ENCODE measurements at places on chromosomes 7 and 10.

- no peak for DNase-seq
Measured at GRCh38 chr7:120055300-120055699, 217.7 kb upstream of the KCND2 start.

- no peak for DNase-seq
Measured at GRCh38 chr7:39413636-39414223, 152.5 kb upstream of the YAE1 start.

DNA sequence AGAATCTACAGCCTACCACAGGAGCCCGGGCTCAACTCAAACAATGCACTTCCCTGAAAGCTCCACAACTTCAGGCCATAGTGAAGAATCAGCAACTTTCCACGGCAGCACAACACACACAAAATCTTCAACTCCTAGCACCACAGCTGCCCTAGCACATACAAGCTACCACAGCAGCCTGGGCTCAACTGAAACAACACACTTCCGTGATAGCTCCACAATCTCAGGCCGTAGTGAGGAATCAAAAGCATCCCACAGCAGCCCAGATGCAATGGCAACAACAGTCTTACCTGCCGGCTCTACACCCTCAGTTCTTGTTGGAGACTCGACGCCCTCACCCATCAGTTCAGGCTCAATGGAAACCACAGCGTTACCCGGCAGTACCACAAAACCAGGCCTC lies 22.3 kb downstream of the MUC12 start:
- DNase-seq: no peak

DNA sequence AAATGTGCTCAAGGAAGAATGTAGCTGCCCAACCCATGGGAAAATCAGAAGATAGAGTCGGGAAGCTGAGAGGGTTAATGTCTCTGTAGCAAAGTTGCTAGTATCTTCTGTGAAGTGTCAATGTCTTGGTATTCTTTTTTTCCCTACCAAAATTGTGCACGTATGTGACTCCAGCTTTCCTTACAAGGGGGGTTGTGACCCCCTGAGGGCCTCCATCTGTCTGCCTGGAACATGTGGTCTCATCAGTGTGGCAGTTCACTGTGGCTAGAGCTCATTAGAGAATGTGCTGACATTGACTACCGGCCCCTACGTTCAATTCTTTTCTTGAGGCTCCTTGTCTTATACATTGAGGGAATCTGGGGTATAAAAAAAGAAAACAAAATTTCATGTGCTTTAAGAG lies 725.2 kb upstream of the CELF2 start:
- DNase-seq: no peak

GRCh38 chr10:47333532-47333931 lies 11.3 kb downstream of the GDF2 start:
- no peak for DNase-seq

DNA sequence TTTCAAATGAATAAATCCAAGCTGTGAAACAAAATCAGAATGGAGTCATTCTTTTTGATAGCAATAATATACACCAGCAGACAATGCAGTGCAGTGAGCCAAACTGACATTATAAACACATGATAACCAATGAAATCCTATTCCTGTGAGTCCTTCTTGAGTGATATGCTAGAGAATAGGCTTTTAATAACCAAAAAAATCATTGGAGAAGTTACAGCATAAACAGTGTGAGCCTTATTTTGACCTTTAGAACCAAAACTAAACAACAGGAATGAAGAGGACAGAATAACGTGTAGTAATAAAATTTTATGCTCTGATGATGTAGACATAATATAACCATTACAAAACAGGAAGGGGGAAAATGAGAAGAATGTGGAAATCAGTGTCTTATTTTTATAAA lies 8.7 kb downstream of the HUS1 start:
- DNase-seq: no peak

DNA sequence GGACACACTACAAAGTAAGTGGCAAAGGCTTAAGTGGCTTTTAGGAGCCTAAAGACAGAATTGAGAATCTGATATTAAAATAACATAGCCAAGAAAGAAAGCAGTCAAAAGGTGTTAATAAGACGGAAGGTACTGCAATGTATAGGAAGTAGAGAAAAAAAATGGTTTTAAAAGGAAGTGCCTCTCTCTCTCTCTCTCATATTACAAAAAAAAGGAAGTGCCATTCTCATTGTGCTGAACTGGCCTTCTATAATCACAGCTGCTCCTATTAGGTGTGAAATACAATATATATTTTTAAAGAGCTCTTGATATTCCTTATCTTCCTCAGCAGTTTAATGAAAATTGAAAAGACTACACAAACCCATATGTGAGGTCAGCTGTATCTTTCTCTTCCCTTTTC lies 199.4 kb upstream of the NPVF start:
- no peak for DNase-seq

- no peak for DNase-seq
Measured at GRCh38 chr7:46930366-46930765, 651.5 kb downstream of the TNS3 start.

DNA sequence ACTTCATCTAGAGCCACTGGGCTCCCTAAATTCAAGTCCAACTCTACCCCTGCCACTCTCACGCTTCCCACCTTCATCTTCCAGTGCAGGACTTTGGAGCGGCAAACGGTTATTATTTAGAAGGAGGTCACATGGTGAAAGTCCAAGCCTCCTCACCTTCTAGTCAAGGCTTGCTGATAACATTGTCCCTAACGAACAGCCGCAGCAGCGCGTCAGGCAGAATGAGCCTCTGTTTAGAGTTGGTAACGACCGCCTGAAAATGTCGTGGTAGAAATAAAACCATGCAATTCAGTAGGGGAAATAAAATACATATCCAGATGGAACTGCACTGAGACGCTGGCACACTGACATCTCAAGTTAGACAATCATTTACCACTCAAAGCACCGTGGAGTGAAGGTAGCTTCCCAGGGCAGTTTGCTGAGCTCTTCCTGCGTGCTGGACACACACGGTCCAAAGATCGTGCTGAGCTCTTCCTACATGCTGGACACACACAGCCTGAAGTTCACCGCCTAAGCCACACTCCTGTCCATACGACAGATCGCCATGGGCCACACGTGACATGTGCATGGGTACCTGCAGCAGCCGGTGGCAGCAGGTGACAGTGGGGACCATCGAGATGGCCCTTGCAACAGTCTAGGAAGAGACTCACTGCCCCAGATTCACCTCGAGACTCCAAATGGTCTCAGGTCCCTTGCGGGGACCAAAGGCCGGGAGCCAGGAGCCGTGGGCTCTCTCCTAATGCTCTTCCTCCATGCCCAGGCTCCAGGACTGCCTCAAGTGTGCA lies 323.5 kb downstream of the PTPRN2 start:
- no peak for DNase-seq

- no peak for DNase-seq
Measured at GRCh38 chr10:77717336-77717735, 79.7 kb upstream of the KCNMA1 start.

GRCh38 chr7:39746103-39746819 lies 122.9 kb downstream of the RALA start:
- DNase-seq: peak; percentile 63

DNA sequence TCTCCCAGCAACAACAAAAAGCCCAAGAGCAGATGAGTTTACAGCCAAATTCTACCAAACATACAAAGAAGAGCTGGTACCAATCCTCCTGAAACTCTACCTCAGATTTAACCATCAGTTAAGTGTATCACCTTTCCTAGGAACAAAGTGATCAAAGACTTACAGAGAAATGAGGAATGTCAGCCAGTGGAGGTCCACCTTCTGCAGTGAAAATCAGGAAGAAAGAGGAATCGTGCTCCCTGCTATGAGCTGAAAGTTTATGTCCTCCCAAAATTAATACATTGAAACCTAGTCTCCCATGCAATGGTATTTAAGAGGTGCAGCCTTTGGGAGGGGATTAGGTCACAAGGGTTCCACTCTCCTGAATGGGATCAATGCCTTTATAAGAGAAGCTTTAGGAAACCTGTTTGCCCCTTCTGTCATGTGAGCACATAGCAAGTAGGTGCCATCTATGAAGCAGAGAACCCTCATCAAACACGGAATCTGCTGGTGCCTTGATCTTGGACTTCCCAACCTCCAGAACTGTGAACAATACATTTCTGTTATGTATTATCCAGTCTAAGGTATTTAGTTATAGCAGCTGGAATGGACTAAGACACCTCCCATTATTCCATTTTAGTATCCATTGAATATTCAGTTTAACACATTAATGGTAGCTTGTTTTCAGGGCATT lies 139.0 kb upstream of the FZD8 start:
- no peak for DNase-seq

DNA sequence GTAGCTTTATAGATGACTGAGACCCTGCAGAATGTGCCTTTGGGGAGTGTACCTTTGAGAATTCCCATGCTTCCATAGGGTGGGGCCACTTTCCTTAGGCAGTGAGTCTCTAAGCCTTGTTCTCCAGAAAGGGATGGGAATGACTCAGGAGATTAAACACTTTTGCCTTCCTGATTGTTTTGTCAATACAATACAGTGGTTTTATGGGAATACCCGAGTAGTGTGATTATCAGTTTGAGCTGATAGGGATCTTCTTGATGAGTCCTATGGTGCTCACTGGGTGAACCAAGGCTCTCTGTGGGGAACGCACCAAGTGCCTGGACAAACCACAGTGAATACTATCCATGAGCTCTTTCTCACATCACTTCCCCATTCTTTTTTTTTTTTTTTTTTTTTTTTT lies 6.3 kb downstream of the MYOF start:
- DNase-seq: no peak

DNA sequence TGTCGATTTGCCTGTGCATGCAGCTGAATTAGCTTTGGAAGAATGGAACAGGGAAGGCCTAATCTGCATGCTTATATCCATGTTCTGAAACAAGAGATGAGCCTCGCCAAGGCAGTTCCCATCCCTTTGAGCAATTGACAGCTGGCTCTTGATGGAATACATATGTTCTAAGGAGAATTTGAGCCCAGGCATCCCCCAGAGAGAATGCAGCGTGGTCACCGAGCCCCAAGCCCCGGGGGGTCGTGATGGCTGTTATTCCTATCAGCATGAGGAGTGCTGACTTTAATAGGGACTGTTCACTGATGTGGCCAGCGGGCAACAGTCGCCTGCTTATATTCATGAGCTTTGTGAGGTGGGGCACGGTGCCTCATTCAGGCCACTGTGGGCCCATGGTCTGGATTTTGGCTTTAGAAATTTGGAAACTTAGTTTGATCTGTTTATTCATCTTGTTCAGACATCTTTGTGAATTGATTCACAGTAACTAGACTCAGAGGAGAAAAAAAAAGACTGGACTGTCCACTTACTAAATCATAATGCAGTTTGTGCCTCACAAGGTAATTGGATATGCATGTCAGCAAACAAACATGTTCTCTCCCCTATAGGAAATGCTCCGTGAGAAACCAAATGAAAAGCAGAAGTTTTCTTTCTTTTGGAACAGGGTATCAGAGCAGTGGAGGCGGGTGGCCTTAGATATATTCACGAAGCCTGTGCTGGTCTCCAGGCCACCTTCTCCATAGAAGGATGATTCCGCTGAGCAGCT lies 204.9 kb downstream of the CCDC3 start:
- DNase-seq: no peak

DNA sequence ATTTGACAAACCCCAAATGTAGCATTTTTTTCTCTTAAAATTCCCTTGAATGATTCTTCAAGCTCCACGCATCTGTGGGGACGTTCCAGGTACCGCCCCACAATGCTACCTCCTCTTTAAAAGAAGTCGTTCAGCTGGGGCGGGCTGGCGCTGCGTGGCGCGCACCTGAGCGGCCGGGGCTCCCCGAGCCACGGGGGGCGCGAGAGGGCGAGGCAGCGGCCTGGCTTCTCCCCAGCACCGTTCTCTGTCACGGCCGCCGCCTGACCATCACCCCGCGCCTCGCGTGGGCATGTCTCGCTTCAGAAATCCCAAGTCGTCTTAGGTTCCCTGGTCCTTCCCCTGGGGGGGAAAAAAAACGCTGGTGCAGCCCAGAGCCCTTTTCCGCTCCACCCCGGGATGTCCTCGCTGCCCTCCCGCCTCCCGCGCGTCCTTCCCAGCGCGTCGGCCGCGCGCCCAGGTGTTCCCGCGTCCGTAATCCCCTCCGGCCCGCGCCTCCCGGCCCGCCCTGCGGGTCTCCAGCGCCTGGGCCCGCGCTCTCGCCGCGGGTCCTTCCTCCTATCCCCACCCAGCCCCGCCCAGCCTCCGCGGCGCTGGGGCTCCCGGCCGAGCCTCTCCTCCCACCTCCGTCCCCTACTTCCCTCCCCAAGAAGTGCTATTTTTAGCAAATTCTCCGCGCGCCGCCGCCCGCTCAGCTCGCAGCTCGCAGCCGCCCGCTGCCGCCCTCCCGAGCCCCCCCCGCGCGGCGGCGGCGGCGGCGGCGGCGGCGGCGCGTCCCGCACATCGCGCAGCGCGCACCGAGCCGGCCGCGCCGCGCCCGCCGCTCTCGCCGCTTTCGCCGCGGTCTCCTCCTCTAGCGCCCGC lies 58.7 kb upstream of the PRPS1L1 start:
- DNase-seq: no peak

GRCh38 chr7:119969054-119969453 lies 303.9 kb upstream of the KCND2 start:
- DNase-seq: no peak

DNA sequence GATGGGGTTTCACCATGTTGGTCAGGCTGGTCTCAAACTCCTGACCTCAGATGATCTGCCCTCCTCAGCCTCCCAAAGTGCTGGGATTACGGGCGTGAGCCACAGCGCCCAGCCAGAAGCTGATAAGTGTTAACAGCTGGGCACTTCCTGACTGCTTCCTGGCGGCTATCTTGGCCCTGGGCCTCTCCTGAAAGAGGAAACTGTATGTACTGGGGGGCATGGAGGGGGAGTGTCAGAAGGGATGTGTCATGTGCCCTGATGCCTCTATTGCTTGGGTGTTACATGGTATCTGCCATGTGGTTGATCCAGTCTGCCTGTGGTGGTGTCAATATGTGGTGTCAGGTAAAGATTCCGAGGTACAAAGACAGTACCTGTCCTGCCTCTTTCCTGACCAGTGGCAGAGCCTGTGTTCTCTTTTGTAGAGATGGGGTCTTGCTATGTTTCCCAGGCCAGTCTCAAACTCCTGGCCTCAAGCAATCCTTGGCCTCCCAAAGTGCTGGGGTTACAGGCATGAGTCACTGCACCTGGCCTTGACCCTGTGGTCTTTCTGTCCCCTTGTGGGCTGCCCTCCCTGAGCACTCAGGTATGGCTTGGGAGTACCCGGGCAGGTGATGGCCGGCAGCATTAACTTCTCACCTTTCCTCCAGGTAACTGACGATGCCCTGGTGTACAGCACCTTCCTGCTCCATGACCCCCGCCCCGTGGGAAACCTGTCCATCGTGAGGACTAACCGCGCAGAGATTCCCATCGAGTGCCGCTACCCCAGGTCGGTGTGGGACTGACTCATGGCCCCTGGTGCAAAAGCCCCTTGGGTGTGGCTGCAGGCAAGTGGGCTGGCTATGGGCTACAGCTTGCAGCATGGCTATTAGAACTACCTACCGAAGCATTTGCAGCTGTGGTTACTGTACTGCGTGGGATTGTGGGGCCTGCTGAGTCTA lies 4.4 kb downstream of the ZP3 start:
- no peak for DNase-seq

DNA sequence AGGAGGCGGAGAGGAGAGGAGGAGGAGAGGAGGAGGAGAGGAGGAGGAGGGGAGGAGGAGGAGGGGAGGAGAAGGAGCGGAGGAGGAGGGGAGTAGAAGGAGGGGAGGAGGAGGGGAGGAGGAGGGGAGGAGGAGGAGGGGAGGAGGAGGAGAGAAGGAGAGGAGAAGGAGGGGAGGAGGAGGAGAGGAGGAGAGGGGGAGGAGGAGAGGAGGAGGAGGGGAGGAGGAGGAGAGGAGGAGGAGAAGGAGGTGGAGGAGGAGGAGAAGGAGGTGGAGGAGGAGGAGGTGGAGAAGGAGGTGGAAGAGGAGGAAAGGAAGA lies 15.5 kb upstream of the CRCP start:
- no peak for DNase-seq

Data from activated CD4-positive, alpha-beta T cell treated with anti-CD3 and anti-CD28 coated beads for 4 hours (primary cell).